ENCODE measurements at places on chromosomes 1 and 21.

DNA sequence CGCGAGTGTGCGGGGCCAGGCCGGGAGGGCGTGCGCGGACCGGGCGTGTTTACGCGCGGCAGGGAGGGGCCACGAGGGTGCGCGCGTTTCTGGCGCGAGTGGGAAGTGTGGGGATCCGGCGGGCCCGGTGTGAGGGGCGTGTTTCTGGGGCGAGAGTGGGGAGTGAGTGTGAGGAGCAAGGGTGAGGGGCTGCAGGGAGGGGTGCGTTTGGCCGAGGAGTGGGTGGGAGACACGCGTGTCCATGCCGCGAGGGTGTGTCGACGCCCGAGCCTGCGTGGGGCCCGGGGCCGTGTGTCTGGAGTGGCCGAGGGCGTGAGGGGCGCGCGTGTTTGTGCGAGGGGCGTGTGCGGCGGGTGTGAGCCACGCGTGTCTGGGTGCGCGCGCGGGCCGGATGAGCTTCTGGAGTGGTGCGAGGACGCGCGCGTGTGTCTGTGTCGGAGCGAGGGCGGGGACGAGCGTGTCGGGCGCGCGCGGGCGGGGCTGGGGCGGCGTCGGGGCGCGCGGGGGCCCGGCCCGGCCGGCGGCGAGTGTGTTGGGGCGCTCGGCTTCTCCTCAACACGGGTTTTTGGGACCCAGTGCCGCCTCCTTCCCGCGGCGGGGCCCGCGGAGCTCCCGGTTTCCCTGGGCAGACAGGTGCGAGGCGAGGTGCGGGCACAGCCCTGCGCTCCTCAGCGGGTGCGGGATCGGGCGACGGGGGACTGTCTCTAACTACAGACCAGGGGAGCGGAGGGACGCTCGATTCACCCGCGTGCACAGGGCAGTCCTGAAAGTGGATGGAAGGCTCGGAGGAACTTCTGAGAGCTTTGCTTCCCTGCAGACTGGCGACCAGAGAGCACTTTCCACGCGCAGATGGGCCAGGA, 65.8 kb upstream of the VAMP3 start:
- H3K27me3 ChIP-seq, result peaks cover 84% of the 10 kb centered on the region
- no peak overlapping the region for H3K27ac ChIP-seq
- DNase-seq, result peak; percentile 49
- H3K4me1 ChIP-seq, result peaks cover 11% of the 10 kb centered on the region
- peak overlapping the region; percentile 70 for H3K4me3 ChIP-seq

GRCh38 chr21:25791319-25791718, 56.5 kb downstream of the GABPA start:
- no peak for DNase-seq
- H3K27me3 ChIP-seq, result peaks cover 3% of the 10 kb centered on the region
- no peak overlapping the region for H3K27ac ChIP-seq
- H3K36me3 ChIP-seq, result no peaks in the 10 kb centered on the region
- H3K4me3 ChIP-seq, result no peak overlapping the region

GRCh38 chr1:23593556-23594148, 34.4 kb upstream of the ID3 start:
- H3K4me1 ChIP-seq, result peaks cover 74% of the 10 kb centered on the region
- H3K4me3 ChIP-seq, result no peak overlapping the region
- DNase-seq, result no peak
- H3K27me3 ChIP-seq, result peaks cover 7% of the 10 kb centered on the region

GRCh38 chr1:56399795-56400194, 179.6 kb downstream of the PLPP3 start:
- H3K4me3 ChIP-seq, result no peak overlapping the region
- DNase-seq, result no peak
- H3K27me3 ChIP-seq, result no peaks in the 10 kb centered on the region
- no peaks in the 10 kb centered on the region for H3K36me3 ChIP-seq
- H3K4me1 ChIP-seq, result no peaks in the 10 kb centered on the region

- peaks cover 25% of the 10 kb centered on the region for H3K27me3 ChIP-seq
- no peak for DNase-seq
- no peaks in the 10 kb centered on the region for H3K36me3 ChIP-seq
- no peak overlapping the region for H3K27ac ChIP-seq
- peaks cover 4% of the 10 kb centered on the region for H3K4me1 ChIP-seq
Measured at GRCh38 chr1:202023001-202023433, 12.6 kb downstream of the ELF3 start.

DNA sequence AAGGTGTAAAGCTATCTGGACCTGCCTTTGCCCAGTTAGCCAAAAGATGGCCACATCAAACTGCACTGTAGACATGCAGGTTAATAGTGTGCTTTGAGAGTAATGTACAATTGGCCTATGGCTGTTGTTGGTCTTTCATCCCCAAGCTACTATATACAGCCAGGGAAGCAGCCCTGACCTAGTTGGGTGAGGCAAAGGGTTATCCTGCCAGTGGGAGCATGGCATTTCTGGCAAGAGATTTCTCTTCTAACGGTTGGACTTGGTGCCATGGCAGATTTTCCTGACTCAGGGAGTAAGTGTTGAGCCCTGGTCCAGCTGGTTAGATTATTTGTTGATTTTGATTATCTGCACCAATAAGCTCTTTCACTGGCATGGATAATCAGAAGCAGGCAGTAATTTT, 119.8 kb downstream of the SDCCAG8 start:
- no peak overlapping the region for H3K4me3 ChIP-seq
- H3K4me1 ChIP-seq, result no peaks in the 10 kb centered on the region
- no peaks in the 10 kb centered on the region for H3K27me3 ChIP-seq
- no peak for DNase-seq
- H3K27ac ChIP-seq, result no peak overlapping the region

GRCh38 chr1:198935306-198935921, 296.6 kb downstream of the PTPRC start:
- no peak overlapping the region for H3K4me3 ChIP-seq
- peaks cover 14% of the 10 kb centered on the region for H3K36me3 ChIP-seq
- no peaks in the 10 kb centered on the region for H3K27me3 ChIP-seq
- H3K27ac ChIP-seq, result no peak overlapping the region
- DNase-seq, result peak; percentile 68
- H3K4me1 ChIP-seq, result peaks cover 32% of the 10 kb centered on the region
